ENCODE measurements at places on chromosomes 7 and 10. TPM values are rescaled to one million over a fixed set of nuclear protein-coding genes. Genes with fewer than 3 reads are reported as not detected.

The COMTD1 gene
- total RNA-seq: 13.8 TPM

The TMEM229A gene
- total RNA-seq: 1.2 TPM

The NODAL gene
- 0.54 TPM for total RNA-seq

The RPA3 gene
- 29.5 TPM for total RNA-seq

The C7orf57 gene
- total RNA-seq: not detected

The HTR7 gene
- 0.98 TPM for total RNA-seq

The C10orf90 gene
- total RNA-seq: 0.13 TPM

The THSD7A gene
- total RNA-seq: 12.3 TPM

The IL2RA gene
- 0.66 TPM for total RNA-seq

The ITPRID1 gene
- not detected for total RNA-seq

The CPA2 gene
- 0.78 TPM for total RNA-seq

The NUPR2 gene
- not detected for total RNA-seq

The KLF14 gene
- total RNA-seq: not detected

The HMX3 gene
- 0.16 TPM for total RNA-seq

The PRF1 gene
- total RNA-seq: 0.42 TPM

The ARHGEF5 gene
- total RNA-seq: 1.4 TPM

The FANK1 gene
- total RNA-seq: 45.9 TPM

The FGF8 gene
- total RNA-seq: not detected

The OR6B1 gene
- total RNA-seq: 0.08 TPM

The NUTM2E gene
- total RNA-seq: 0.22 TPM

The SORCS1 gene
- total RNA-seq: 2.7 TPM

The WDFY4 gene
- 0.13 TPM for total RNA-seq

The LBX1 gene
- total RNA-seq: 14.0 TPM

The AKR1B1 gene
- 104 TPM for total RNA-seq

The MYH16 gene
- total RNA-seq: 0.29 TPM

The KCP gene
- 0.67 TPM for total RNA-seq

The VPS37D gene
- total RNA-seq: 25.9 TPM
